ENCODE measurements at places on chromosomes 3 and 15.

DNA sequence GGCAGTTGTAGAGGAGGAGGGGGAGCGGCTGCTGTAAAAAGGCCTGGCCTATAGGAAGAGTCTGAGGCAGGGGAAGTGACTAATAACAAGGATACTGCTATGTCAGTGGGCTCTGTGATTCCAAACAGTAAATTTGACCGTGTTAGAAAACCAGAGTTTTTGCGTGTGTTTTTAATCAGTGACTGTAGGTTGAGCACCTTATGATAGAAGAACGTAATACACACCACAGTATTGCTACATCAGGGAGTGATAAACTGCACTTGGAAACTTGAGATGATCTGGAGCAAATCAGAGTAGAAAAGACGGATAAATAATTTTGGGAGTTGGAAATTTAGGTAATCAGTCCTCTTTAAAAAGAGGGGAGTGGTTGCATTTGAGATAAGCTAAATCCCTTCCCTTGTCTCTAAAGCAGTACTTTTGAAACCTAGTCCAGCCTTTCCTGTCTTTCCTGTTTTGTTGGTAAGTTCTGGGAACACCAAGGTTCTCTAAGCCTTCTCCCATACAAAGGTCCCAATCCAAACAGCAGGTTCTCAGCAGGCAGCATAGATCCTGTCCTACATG is 130.5 kb upstream of the NR2E3 start:
- DNase-seq, result peak; percentile 77

DNA sequence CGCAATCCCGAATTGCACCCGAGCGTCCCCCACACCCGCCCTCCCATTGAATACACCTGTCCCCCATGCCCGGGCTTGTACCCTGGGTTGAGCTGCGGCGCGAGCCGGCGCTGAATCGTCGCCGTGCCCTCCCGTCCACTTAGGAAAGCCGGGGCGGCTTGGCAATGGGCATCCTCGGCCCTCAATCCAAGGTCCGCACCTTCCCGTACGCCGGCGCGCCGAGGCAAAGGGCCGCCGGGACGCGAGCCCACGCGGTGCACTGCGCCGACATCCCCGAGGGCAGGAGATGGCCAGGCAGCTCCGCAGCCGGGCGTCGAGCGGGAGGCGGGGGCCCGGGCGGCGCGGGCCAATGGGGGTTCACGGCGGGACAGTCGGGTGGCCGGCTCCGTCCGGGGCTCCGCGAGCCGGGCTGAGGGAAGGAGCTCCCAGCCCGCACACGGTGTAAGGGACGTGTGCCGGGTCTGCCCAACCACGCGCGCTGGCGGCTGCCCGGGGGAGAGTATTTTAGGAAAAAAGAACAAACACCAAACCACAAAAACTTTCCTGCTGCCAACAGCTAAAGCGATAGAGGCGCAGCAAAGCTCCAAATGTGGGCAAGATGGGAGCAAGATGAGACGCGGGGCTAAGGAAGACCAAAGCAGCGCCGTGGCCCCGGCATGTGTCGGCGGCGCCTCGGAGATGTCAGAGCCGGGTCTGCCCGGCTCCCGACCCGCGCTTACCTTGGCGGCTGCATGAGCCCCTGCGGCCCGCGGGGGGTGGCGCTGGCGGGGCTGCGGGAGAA is 621 bp downstream of the RGMA start:
- no peak for DNase-seq

DNA sequence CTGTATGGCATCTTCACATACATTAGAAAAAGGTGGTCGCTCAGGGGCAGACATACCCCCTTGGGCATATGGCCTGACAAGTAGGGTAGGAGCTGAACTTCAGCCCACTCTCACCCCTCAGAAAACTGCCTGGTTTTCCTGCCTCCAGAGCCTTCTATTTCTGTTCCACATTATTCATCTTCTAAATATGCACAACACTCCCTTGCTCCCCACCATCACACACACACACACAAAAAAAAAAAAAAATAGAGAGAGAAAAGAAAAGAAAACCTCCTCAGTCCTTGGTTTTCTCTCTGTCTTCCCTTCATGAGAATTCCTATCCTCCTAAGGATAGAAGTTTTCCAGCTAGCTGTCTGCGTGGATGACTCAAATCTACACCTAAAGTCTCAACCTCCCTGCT is 5.6 kb upstream of the ROPN1 start:
- DNase-seq, result no peak

DNA sequence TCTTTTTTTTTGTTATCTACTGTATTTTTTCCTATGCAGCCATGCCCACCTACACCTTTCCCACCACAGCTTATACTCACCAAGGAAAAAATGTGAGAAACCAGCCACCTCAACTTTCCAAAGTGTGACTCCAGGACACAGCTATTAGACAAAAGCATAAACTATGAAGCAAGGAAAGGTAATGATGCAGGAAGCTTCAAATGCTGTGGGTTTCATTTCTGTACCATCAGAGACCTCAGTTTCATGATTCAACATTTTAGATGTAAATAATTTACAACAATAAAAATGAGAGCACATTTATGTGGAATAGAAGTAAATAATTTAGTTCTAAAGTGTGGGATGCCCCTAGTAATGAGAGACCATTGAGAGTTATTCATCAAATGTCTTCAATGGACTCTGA is 115.1 kb downstream of the CDIN1 start:
- DNase-seq, result no peak

DNA sequence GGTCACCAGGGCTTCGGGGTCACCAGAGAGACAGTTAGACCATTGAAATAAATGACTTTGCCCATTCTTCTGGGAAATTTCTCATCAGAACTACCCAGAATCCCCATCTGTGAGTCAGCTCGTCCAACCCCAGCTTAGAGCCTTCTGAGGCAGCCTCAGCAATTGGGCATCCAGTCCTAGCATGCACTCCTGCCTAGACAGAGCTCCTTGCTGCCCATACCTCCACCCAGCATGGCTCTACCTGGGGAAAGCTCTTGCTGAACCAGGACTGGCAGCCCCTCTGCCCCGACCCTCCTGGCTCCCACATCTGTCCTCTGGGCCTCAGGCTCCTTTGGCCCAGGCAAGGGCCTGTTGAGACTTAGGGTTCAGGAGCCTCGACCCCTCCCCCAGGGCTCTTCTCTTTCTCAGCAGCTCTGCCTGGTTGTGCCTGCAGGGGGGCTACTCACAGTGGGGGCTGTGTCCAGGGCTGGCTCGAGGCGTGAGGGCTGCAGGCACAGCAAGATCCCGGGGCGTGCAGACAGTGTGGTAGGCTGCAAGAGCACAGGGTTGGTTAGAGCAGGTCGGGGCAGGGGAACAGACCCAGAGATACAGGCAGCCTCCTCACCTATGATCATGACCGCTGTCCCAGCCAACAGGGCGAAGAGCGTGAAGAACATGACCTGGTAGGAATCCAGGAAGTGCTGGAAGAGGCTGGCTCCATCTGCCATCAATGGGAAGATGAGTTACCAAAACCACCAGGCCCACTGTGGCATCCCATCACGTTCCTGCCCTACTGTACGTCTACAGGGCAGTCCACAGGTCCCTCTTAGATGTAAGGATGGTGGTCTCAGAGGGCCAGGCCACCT is 101.3 kb downstream of the NUP210 start:
- no peak for DNase-seq

DNA sequence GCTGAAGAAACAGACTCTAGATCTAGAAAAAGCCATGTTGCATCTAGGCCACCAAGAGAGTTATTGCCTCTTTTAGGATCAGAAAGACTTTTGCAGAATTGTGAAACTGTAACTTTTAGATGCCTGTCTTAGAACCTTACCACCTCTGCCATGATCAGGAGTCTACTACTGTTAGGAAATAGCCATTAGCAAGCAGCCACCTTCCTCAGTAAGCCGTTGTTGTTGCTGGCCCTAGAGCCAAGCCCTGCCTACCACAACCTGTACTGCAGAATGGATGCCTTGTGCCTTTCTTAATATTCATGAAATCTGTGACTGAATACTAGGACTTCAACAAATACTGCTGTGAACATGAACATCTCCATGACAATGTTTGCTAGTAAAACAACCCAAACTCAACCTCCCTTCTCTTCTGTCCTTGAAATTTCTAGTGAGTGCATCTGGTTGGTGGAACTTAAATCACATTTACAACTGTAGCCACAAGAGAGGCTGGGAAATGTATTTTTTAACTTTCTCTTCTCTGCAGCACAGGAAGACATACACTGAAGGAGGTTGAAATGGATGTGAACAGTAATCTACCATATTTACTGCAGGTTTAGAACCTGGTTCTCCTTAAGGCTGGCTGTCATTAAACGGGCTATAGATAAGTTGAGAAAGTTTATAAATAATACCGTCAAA is 20.7 kb downstream of the RASA2 start:
- DNase-seq, result no peak

DNA sequence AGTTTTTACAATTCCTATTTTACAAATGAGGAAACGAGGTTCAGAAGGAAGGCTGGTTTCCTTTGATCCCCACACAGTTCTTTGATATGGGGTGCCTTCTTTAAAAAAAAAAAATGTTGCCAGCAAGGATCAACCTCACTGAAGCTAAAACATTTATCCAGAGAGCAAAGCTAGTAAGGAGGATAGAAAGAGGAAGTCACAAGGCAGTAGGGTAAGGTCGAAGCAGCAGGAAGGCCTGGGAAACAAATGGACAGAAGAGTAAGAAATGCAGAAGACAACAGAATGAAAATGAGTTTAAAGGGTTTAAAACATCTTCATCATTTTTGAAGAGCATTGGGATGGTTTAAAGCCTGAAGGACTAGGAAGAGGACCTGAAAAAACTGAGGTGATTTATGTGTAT is 30.6 kb upstream of the CP start:
- no peak for DNase-seq

- DNase-seq, result no peak
Observed at GRCh38 chr15:100022391-100022790, 289.2 kb upstream of the LYSMD4 start.

- no peak for DNase-seq
Observed at GRCh38 chr3:192933779-192934460, 16.3 kb upstream of the MB21D2 start.

- no peak for DNase-seq
Observed at GRCh38 chr15:44489464-44489863, 47.5 kb upstream of the EIF3J start.

DNA sequence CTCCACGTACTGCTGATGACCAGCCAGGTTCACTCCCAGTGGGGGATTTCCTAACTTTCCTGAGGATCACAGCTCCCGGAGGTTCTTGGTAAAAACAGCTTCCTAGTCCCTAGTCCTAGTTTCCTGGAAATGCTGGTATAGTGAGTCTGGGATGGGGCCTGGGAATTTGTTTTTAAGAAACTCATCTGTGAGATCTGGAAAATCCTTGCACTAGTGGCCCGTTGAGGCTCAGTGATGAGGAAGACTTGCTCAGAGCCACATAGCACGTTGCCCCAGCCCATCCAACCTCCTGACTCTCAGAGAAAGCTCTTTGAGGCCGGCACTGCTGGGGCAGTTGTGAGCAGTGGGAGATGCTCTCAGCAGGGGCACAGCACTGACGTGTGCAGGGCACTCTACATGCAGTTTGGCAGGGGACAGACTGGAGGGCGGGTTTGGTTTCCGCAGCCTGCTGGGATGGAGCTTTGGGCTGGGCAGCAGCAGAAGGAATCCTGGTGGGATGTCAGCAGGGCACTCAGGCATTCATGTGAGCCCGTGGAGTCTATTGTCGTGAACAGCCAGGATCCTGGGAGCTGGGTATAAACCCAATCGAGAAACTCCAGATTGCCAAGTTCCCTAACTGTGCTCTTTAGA is 31.6 kb downstream of the SAXO2 start:
- no peak for DNase-seq

- DNase-seq, result no peak
Observed at GRCh38 chr15:93217343-93217742, 128.3 kb upstream of the RGMA start.

DNA sequence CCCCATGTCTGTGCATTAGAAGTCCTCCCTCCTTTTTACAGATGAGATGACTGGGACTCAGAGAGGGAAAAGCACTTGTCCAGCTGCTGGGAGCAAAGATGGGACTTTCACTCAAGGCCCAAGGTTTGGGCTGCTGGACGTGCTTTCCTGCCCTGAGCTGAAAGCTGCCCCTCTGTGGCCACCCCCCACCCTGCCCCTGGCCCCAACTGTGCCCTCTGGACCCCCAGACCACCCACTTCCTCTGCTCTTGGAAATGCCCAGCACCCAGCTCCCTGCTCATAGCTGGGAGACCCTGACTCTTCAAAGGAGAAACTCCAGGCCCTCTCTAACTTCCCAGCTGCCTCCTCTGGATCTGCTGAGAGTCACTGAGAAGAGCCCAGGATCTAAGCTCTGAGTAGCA is 20.7 kb downstream of the GRIP2 start:
- DNase-seq, result no peak

DNA sequence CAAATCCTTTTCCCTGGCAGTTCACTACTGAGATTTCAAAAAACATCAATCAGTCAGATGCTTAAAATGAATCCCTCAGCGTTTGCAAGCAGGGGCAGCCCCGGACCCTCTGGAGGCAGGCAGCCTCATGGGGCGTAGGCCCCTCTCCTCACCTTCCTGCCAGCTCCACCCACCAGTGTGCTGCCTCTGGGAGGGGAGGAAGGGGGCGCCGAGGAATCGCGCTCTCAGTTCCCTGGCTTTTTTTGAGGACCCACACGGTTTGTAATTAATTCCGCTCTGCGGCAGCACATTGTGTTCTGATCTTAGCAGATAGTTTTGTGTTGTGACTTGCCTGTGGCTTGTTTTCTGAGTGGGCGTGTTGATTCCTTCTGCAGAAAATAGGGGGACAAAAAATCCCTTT is 159.9 kb downstream of the KLF13 start:
- no peak for DNase-seq

GRCh38 chr15:41585127-41586047 is 26.4 kb downstream of the TYRO3 start:
- DNase-seq, result peak; percentile 89

- DNase-seq, result no peak
Observed at GRCh38 chr3:170220871-170221270, 1.4 kb upstream of the PRKCI start.

DNA sequence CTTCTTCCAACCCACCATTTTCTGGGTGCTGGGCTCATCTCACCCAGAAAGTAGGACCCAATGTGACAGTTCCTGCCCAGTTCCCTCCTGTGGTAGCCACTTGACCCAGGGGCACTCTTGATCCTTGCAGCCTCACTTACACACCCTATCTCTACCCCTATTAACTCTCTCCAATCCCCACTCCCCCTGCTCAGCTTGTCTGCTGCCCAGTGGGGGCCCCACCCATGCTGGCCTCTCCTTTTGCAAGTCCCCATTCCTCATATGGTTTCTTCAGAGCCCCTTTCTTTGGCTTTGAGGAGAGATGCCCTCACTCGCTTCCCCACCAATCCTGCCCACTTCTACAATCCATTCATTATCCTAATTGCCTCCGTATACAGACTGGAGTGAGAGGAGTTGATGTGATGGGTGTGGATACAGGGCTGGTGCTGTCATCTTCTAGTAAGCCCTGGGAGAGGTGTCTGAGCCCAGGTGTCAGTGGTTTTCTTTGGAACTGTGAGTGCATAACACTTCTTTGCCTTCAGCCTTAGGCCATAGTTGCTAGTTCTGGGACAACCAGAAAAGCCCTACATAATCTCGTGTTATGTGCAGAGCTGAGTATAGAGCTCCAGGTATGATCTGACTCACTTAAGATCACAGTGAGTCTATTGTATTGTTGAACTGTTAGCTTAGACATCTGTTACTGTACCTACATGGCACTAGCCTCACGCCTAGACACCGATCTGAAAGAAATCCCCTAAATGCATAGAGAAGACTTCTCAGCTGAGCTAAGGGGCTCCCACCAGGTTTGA is 4.8 kb upstream of the CCR5 start:
- no peak for DNase-seq
